ENCODE measurements at places on chromosomes 7 and 10.

GRCh38 chr10:45239642-45240041, 75.8 kb downstream of the OR13A1 start:
- no peak for DNase-seq

DNA sequence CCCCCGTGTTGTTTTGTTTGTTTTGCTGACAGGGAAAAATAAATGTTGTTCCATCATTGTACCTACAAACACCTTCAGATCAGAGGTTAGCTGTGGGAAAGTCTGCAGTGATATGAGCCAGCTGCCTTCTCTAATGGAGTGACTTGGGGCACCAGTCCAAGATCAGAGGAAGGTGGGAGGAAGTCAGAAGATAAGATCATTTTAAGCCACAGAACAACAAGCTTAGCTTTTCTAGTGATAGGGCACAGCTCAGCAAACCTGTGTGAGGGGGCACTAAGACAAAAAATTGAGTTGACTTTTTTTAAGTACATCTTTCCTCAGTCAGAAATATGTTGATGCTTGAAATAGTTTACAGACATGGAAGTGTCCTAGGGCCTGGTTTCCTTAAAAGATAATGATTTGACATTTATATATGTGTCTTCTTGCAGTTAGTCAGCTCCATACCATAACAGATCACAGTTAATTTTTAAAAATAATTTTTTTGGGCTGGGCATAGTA, 240.3 kb upstream of the KAT6B start:
- no peak for DNase-seq

DNA sequence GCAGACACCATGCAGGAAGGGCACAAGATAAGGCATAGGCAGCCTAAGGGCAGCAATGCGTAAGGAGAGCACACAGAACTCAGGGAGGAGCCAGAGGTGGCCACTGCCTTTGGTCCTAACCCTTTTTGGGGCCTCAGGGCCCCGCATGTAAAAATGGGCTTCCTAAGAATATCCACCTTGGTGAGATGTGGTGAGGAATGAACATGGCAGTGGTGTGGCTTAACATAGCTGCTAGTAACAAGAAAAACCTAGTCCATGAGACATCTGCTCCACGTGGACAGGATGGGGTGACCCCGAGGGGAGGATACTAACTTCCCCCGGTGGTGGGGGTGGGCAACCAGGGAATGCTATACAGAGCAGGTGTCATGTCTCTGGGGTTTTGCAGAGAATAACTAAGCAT, 18.0 kb downstream of the MAT1A start:
- DNase-seq, result no peak

DNA sequence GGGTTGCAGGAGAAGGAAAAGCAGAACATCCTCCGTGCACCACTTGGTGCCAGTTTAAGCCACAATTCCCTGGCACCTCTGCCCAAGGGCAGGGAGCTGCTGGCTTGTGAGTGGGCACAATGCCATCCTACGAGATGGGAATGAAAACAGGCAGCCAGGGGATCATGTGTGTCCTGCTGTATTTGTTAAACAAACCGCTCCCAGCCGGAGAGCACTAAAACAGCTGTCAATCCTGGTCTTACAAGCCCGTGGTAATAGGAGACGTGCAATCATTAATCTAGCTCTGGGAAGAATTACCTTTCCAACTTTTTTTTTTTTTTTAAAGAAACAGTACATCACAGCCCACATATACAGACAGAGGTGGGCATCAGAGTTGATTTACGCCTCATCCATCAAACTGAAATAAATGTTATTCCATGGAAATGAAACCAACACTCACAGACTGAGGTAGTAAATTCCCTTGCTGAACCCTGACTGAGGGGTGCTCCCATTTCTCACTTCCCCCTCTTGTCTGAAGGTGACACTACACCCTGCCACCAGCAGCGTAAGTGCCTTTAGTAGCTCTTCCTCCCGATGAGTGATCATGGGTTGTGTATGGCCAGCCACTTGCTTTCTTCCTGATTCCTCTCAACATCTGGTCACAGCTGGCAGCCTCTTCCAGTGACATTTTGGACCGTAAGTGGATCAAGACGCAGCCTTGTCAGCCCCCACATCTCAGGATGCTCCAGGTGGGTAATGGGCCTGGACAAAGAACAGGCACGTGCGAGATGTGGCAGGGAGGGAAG, 143.8 kb downstream of the TEX36 start:
- DNase-seq, result no peak

- no peak for DNase-seq
Observed at GRCh38 chr7:96212474-96212873, 109.4 kb downstream of the SLC25A13 start.

GRCh38 chr10:120355425-120355824, 101.6 kb upstream of the PLPP4 start:
- DNase-seq, result no peak

GRCh38 chr10:118511711-118512110, 83.7 kb downstream of the PRLHR start:
- no peak for DNase-seq

DNA sequence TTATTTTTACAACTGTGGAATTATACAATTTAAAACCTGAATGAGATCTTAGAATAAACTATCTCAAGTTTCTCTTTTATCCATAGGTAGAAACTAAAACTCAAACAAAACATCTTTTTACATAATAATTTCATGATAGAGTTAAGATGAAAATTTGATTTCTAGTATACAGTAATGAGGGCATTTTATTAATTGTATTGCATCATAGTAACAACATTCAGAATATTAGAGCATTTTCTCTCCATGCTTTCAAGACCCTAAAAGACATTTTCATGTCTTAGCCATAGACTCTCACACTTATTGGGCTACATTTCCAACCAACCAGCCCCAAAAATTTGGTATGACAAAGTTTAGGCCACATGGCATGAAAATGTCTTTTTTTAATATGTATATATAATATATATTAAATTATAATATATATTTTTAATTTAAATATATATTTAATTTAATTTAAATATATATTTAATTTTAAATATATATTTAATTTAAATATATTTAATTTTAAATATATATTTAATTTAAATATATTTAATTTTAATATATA, 195.7 kb upstream of the STEAP1 start:
- no peak for DNase-seq

GRCh38 chr10:35872671-35873070, 230.6 kb upstream of the FZD8 start:
- no peak for DNase-seq

GRCh38 chr7:158377800-158378623, 209.6 kb downstream of the PTPRN2 start:
- DNase-seq, result no peak

- DNase-seq, result no peak
Observed at GRCh38 chr10:130773941-130774340, 537.6 kb downstream of the TCERG1L start.

DNA sequence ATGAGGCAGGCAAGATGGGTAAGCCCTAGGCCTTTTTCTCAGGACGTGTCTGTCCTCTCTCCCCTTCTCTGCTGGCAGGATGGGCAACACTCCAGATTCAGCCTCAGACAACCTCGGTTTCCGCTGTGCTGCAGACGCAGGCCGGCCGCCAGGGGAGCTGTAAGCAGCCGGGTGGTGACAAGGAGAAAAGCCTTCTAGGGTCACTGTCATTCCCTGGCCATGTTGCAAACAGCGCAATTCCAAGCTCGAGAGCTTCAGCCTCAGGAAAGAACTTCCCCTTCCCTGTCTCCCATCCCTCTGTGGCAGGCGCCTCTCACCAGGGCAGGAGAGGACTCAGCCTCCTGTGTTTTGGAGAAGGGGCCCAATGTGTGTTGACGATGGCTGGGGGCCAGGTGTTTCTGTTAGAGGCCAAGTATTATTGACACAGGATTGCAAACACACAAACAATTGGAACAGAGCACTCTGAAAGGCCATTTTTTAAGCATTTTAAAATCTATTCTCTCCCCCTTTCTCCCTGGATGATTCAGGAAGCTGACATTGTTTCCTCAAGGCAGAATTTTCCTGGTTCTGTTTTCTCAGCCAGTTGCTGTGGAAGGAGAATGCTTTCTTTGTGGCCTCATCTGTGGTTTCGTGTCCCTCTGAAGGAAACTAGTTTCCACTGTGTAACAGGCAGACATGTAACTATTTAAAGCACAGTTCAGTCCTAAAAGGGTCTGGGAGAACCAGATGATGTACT, 13.1 kb downstream of the PHKG1 start:
- no peak for DNase-seq

GRCh38 chr10:125757742-125758141, 17.9 kb downstream of the MMP21 start:
- DNase-seq, result no peak

DNA sequence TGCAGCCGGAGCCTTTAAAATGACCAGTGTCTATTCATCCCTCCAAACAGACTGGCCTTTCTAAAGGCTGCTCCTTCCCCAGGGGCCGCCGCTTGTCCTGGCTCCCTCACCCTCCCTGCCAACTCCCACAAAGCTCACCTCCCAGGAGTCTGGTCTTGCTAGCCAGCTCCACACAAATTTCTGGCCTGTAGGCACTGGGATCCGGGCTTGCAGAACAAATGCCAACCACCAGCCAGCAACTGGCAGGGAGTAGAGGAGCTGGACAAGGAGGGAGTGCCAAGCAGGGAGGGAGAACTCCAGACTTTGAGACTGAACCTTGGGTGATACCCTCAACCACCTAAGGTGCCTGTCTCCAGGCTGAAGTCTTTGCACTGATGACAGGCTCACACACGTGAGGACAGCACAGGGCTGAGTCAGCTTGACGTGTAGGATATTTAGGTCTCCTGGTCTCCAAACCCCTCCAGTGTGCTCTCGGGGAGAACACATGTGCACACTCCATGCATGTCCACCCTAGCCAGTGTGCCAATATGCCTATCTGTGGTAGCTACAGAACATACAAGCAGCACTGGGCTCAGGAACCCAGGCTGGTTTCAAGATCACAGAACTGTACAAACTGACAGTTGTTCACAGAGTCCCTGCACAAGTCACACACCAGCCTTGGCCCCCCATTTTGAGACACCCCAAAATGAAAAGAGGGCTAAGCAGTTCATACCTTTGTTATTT, 6.0 kb downstream of the PAX2 start:
- no peak for DNase-seq

GRCh38 chr10:71549766-71550533, 153.2 kb downstream of the CDH23 start:
- DNase-seq, result no peak

- no peak for DNase-seq
Observed at GRCh38 chr10:120051671-120052070, 159.1 kb downstream of the SEC23IP start.

DNA sequence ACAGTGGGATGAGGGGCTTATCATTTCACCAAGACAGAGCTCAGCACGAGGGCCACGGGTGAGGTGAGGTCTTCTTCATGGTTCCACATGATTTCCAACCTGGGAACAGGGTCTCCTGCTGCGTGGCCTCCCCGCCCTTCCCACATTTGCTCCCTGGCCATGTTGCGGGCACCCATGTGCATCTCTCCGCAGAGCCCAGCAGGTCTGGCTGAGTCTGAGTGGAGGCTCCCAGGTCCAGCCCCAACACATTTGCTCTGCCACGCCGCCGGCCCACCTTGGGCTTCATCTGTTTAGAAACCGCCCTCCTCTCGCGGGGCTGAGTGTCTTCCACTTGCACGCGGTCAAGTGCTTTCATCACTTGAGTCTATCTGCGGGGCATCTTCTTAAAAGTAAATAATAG, 14.8 kb upstream of the PRKAR1B start:
- DNase-seq, result no peak

DNA sequence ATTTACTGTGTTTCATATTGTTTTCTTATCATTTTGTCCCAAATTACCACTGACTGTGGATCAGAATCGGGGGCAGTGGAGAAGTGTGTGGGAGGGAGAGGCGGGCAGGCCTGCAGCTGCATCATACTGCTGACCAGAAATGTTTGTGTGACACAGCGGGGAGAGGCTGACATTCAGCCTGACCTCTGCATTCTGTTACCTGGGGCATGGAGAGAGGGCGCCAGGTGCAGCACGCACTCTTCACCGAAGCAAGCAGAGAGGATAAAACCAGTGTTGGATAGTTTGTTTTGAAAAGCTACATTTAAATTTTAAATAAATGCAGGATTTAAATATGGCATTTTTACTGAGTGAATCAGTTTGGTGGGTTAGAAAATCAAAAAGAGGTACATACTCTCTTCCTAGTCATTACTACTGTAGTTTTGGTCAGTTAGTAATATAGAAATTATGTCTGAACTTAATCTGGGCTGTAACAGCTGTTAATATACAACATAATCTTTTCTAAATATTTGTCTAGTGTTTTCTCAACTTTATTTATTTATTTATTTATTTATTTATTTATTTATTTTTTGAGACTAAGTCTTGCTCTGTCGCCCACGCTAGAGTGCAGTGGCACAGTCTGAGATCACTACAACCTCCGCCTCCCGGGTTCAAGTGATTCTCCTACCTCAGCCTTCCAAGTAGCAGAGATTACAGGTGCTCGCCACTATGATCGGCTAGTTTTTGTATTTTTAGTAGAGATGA, 8.8 kb upstream of the STMP1 start:
- DNase-seq, result no peak

DNA sequence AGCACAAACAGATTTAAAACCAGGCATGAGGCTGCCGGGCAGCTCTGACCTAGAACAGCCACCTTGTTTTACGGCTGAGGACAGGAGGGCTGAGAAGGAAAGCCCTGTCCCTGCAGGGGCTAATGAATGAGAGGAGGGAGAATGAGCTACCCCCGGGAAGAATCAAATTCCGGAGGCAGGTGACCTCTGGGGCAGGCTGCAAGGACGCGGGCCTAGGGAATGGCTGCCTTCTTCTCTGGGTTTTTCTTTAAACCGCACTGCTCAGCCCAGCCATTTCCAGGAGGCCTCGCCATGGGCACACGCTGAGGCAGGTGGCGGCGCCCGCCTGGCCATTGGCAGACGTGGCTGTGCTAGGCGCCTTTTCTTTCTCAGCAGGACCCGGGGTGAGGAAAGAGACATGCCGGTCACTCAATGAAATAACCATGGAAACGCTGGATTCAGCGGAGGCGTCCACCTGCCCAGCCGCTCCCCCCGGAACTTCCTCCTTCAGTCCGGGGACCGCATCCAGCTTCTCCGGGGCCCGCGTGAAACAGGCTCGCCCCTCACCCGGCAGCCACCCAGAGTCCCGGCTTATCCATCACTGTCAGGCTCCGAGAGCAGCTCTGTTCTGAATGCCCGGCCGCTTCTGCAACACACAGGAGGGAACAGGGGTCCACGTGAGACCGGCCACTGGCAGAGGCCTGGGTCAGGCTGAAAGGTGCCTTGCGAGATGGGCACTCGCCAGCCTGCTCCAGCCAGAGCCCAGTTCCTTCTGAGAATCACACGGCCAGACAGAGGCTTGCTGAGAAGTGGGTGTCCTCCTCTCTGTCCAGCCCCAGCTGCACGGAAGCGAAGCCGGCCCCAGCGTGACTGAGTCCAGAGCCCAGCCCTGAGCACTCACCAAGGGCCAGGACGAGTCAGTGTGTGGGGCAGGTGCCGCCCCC, 82.1 kb downstream of the PDGFA start:
- no peak for DNase-seq

Data from D721Med (cell line).